ENCODE measurements at places on chromosomes 11 and 22. TPM values are rescaled to one million over a fixed set of nuclear protein-coding genes. Genes with fewer than 3 reads are reported as not detected.

Gene C1QTNF4
- 0.42 TPM for total RNA-seq

Gene CSNK1E
- 354 TPM for total RNA-seq

Gene CHRM1
- total RNA-seq, result not detected

Gene HBD
- not detected for total RNA-seq

Gene AIFM3
- total RNA-seq, result 1.1 TPM

Gene LIPT2
- 3.0 TPM for total RNA-seq

Gene HEPHL1
- not detected for total RNA-seq

GRCh38 chr11:114080219-114080618 lies 20.7 kb downstream of the ZBTB16 start:
- peak; percentile 75 for DNase-seq
- H3K27ac ChIP-seq, result peak overlapping the region; percentile 52
- H3K36me3 ChIP-seq, result peaks cover 100% of the 10 kb centered on the region
- H3K27me3 ChIP-seq, result no peaks in the 10 kb centered on the region

DNA sequence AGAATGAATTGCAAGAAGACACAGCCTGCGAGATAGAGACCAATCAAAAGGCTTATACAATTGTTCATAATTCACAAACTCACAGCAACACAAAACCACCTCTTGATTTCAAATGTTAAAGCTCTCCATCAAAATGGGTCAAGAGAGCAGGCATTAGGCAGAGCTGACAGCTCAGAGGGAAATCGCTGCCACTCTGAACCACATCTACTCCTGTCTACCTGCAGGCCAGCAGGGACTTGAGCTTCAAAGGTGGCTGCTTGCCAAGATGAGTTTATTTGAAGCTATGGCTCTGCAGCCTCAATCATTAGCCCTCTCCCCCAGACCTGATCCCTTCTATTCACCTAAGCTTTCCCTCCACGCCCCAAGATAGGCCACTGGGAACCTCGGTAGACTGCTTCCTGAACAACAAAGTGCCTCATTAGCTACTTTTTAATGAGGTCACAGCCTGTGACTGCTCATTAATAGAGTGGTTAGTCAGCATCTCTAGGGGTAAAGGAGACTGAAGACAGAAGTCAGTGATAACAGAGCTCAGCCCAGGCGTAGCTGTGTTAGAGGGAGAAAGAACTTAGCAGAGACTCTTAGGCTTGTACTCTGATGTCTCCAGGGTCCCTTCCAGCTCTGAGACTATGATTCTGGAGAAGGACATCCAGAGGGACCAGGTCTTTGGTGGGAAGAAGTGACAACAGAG lies 21.2 kb upstream of the OR10A5 start:
- H3K4me3 ChIP-seq, result no peak overlapping the region
- DNase-seq, result peak; percentile 10
- H3K36me3 ChIP-seq, result no peaks in the 10 kb centered on the region
- peaks cover 6% of the 10 kb centered on the region for H3K4me1 ChIP-seq
- no peaks in the 10 kb centered on the region for H3K27me3 ChIP-seq

GRCh38 chr11:111086058-111086457 lies 159.5 kb upstream of the POU2AF2 start:
- H3K4me3 ChIP-seq, result no peak overlapping the region
- DNase-seq, result no peak
- H3K36me3 ChIP-seq, result no peaks in the 10 kb centered on the region
- peaks cover 50% of the 10 kb centered on the region for H3K27me3 ChIP-seq
- H3K27ac ChIP-seq, result no peak overlapping the region

- H3K4me3 ChIP-seq, result peak overlapping the region; percentile 15
- H3K27ac ChIP-seq, result peak overlapping the region; percentile 79
- H3K27me3 ChIP-seq, result no peaks in the 10 kb centered on the region
Measured at GRCh38 chr11:118845369-118845768, 38.3 kb upstream of the CXCR5 start.

- H3K36me3 ChIP-seq, result no peaks in the 10 kb centered on the region
- H3K27me3 ChIP-seq, result no peaks in the 10 kb centered on the region
- H3K27ac ChIP-seq, result no peak overlapping the region
- DNase-seq, result no peak
Measured at GRCh38 chr11:74471668-74472429, 4.5 kb upstream of the KCNE3 start.

- H3K36me3 ChIP-seq, result peaks cover 34% of the 10 kb centered on the region
- peaks cover 15% of the 10 kb centered on the region for H3K4me1 ChIP-seq
- no peak overlapping the region for H3K4me3 ChIP-seq
- DNase-seq, result peak; percentile 76
Measured at GRCh38 chr11:112016765-112017376, 8.3 kb upstream of the DLAT start.

DNA sequence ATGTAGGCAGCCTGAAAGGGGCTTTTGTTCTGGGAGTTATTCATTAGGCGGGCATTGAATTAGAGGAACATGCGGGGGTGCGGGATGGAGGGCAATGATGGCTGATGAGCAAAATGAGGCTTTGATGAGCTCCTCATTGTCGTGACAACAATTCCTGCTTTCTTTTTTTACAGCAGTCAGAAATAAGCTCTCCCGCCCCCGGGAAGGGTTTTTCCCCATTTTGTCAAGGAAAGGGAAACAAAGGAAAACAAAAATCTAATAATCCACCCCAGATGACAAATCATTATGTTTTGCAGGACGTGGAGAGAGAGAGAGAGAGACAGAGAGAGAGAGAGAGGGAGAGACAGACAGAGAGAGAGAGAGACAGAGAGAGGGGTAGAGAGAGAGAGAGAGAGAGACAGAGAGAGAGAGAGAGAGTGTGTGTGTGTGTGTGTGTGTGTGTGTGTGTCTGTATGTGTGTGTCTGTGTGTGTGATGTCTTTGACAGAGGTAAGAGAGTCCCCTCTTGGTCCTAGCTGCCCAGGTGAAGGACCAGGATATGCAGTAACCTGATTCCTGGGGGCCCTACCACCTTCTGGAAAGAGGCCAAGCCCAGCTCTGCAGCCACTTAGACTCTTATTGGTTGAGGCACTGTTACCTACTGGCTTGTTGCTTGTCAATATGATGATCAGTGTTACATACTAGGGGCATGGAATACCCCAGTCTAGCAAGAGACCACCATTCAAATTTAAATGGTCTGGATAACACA lies 46.7 kb upstream of the PARVA start:
- peak overlapping the region; percentile 87 for H3K27ac ChIP-seq
- H3K36me3 ChIP-seq, result no peaks in the 10 kb centered on the region
- peak; percentile 6 for DNase-seq

GRCh38 chr11:70783821-70784220 lies 385.5 kb downstream of the CTTN start:
- no peaks in the 10 kb centered on the region for H3K4me1 ChIP-seq
- H3K27me3 ChIP-seq, result no peaks in the 10 kb centered on the region
- H3K4me3 ChIP-seq, result no peak overlapping the region
- H3K36me3 ChIP-seq, result no peaks in the 10 kb centered on the region

- no peak overlapping the region for H3K4me3 ChIP-seq
- peaks cover 7% of the 10 kb centered on the region for H3K4me1 ChIP-seq
- DNase-seq, result no peak
- peaks cover 17% of the 10 kb centered on the region for H3K36me3 ChIP-seq
- no peaks in the 10 kb centered on the region for H3K27me3 ChIP-seq
Measured at GRCh38 chr11:2327032-2327431, 25.2 kb downstream of the TSPAN32 start.

- H3K27ac ChIP-seq, result no peak overlapping the region
- no peaks in the 10 kb centered on the region for H3K4me1 ChIP-seq
- DNase-seq, result no peak
- no peak overlapping the region for H3K4me3 ChIP-seq
- H3K36me3 ChIP-seq, result no peaks in the 10 kb centered on the region
Measured at GRCh38 chr22:22430111-22430820, 78.3 kb downstream of the ZNF280B start.

DNA sequence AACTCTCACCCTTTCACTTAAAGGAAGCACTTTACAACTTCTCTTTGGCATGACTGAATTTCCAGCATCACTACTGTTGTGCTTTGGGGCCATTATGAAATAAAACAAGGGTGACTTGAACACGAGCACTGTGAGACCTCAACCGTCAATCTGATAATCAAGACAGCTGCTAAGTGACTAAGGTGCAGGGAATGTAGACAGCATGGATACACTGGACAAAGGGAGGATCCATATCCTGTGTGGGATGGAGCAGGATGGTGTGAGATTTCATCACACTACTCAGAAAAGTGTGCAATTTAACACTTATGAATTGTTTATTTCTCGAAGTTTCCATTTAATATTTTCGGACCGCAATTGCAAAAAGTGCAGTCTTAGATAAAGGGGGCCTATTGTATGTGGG lies 16.1 kb upstream of the EXPH5 start:
- DNase-seq, result peak; percentile 58
- peaks cover 26% of the 10 kb centered on the region for H3K4me1 ChIP-seq
- H3K4me3 ChIP-seq, result no peak overlapping the region
- no peaks in the 10 kb centered on the region for H3K36me3 ChIP-seq
- no peaks in the 10 kb centered on the region for H3K27me3 ChIP-seq
- H3K27ac ChIP-seq, result no peak overlapping the region

DNA sequence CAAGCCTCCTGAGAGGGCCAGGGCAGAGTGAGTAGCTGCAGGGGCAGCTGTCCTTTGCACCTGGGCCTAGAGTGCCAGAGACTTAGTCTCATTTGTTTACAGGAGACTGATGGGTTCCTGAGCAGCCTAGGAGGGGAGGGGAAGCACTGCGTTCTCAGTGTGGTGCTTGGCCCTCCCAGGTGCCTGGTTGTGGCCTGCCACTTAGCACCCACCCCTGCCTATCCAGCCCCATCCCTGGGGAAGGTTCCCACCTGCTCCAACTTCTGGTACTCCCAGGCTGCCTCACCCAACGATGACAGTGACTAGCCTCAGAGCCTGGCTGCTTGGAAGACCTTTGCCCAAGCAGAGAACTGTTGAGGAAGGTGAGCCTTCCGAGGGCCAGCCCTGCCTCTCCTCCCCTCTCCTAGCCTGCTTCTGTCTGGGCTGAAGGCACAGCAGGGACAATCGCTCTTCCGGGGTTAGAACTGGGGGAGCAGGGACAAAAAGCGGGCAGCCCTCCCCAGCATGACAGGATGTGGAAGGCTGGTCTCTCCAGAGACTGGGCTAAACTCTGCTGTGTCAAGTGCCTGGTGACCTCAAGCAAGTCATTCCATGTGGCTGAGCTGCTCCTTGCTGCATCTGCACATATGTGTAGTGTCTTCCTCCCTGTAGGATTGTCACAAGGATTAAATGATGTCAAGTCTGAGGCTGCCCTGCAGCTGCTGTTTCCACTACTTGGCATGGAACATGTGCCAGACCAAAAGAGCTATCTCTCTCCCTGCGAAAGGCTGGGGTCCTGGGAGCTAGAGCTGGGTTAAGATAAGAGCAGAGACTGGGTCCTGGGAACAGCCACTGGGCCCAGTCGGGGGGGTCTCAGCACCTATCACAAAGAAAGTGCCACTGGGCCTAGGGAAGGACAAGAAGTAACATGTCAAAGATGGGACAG lies 9.9 kb downstream of the KCNQ1OT1 start:
- H3K4me3 ChIP-seq, result no peak overlapping the region
- H3K27ac ChIP-seq, result peak overlapping the region; percentile 32
- H3K36me3 ChIP-seq, result no peaks in the 10 kb centered on the region

GRCh38 chr11:66454247-66454646 lies 12.5 kb upstream of the PELI3 start:
- H3K27me3 ChIP-seq, result peaks cover 33% of the 10 kb centered on the region
- H3K27ac ChIP-seq, result no peak overlapping the region
- no peak overlapping the region for H3K4me3 ChIP-seq
- peaks cover 6% of the 10 kb centered on the region for H3K36me3 ChIP-seq
- no peak for DNase-seq

DNA sequence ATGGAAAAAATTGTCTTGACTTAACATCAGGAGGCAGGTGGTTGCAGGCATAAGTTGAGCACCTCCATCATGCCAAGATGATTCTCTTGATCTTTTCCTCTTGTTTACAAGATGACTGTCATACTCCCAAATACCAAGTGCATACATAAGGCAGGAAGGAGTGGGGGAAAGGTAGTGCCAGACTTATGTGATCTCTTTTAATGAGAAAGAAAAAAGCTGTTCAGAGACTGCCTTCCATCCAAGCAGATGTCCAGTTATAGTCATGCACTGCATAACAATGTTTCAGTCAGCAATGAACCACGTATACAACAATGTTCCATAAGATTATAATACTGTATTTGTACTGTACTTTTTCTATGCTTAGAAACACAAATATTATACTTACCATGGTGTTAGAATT lies 135.7 kb downstream of the EHF start:
- peak; percentile 11 for DNase-seq
- H3K4me1 ChIP-seq, result peaks cover 29% of the 10 kb centered on the region
- no peaks in the 10 kb centered on the region for H3K36me3 ChIP-seq
- no peaks in the 10 kb centered on the region for H3K27me3 ChIP-seq
- no peak overlapping the region for H3K4me3 ChIP-seq
